T-helper 22 cell (primary cell): ENCODE measurements at places on chromosomes 2 and 18.

DNA sequence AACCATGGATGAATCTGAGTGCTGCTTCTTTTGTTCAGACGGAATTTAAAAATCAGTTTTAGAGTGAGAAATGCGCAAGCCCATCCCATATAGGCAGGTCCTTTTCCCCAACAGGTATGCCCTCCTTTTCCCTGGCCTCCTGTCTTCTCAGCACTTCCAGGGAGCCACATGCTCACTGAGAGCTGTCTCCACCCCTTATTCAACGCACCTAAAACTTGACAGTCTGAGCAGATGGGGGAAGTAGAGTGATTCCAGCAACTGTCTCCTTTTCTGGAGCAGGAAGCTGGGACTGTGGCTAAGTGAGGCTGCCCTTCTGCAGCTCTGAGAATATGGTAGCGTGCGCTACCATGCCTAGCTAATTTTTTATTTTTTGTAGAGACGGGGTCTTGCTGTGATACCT lies 53.1 kb upstream of the NOSTRIN start:
- DNase-seq = no peak

DNA sequence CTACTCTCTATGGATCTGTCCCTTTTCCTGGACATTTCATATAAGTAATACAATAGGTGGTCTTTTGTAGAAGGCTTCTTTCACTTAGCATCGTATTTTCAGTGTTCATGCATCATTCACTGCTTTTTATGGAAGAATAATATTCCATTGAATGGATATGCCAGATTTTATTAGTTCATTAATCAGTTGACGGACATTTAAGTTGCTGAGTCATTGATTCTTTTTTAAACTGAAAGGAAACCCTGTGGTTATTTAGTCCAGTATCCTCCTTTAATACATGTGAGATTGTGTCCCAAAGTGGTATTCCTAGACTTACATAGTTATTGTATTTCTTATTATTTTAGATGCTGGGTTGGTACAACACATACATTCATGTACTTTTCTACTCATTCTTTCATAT lies 162.1 kb upstream of the UNC80 start:
- DNase-seq = no peak

DNA sequence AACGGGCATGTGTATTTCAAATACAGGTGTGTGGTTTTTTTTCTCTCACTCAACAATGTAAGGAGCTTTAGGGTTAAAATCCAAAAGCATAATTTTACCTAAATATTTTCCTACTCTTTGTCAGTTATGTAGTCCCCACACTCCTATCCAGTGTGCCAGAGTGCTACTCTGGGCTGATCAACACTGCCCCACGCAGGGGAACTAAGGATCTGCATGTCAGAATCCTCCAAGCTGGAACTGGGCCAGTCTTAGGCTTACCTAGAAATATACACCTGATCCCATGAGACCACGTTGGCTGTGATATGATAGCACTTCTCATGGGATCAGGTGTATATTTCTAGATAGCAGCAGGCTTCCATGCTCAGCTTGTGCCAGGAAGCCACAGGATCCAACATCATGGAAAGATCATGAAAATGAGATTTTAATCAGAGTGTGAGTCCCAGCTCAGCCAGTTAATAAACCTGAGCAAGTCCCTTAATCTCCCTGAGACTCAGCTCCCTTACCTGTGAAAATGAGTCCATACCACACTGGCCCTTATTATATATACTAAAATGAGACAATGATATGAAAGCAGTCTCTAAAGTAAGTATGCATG lies 29.7 kb downstream of the CCDC141 start:
- no peak for DNase-seq

DNA sequence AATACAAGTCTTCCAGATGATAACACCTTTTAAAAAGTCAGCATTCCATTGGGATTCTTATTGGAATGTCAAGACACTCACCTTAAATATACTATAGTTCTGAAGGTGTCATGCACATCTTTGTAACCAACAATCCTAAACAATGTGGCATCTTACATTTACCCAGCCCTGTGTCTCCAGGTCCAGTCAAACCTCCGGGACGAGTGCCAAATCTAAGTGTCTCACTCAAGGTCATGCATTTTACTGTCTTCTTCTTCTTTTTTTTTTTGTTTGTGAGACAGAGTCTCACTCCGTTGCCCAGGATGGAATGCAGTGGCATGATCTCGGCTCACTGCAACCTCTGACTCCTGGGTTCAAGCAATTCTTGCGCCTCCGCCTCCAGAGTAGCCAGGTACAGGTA lies 206.9 kb upstream of the FAM98A start:
- no peak for DNase-seq

- no peak for DNase-seq
Observed at GRCh38 chr2:85308896-85309555, 18.8 kb downstream of the TGOLN2 start.

GRCh38 chr2:108967757-108968156 lies 21.3 kb downstream of the EDAR start:
- no peak for DNase-seq
